NCI-H187 treated with DMSO at 0.1 percent for 48 hours (cell line): ENCODE measurements at places on chromosomes 16 and 17.

GRCh38 chr17:45314741-45315647, 1.8 kb downstream of the MAP3K14 start:
- DNase-seq, result no peak

DNA sequence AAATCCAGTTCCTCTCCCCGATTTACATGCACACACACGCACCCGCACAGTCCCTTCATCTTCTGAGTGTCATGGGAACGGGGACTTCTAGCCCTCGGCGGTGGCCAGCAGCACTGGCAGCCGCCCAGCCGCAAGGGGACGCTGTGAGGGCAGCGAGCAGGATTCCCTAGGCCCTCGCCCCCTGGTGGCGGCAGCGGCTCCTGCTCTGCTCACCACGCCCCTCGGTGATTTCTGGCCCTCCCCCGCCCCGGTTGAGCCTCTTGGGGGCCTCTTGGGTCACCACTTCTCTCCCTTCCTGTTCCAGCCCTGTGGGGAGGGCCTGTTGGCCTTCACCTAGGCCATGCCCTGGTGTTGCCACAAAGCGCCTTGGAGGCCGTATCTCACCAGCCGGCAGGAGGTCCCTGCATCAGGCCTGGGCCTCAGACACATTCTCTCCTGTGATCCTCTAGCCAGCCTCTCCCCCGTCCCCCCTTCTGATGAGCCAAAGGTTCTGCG, 75.2 kb upstream of the KSR1 start:
- no peak for DNase-seq

DNA sequence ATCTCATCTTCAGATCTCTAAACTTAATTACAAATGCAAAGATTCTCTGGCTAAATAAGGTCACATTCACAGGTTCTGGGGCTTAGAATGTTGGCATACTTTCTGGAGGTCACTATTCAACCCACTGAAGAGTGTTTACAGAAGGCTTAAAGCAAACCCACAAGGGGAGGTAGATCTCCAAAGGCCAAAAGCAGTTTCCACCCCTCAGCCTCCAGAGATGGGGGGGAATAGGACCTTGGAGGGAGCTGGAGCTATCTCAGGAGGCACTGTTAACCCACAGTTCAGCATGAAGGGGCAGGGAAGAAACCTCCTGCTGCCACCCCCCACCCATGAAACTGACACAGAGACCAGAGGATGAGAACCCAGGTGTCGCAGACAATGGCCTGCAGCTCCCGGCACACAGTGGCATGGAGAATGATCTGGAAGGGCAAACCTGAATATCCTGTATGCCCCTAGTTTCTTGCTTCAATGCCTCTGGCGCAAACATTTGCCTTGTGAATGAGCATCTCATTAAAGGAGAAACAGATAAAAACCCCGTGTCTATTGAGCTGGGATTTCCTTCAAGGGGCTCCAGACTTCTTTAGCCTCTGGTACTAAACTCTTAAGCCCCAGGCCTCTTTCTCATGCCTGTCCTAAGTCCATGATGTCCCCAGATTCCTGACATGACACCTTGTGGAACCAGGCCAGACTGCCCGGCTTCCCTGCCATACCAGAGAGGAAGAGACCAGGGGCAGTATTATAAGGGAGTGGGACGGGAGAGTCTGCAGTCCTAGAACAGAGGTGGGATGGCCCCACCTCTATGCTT, 103.1 kb upstream of the CDH5 start:
- DNase-seq, result no peak

DNA sequence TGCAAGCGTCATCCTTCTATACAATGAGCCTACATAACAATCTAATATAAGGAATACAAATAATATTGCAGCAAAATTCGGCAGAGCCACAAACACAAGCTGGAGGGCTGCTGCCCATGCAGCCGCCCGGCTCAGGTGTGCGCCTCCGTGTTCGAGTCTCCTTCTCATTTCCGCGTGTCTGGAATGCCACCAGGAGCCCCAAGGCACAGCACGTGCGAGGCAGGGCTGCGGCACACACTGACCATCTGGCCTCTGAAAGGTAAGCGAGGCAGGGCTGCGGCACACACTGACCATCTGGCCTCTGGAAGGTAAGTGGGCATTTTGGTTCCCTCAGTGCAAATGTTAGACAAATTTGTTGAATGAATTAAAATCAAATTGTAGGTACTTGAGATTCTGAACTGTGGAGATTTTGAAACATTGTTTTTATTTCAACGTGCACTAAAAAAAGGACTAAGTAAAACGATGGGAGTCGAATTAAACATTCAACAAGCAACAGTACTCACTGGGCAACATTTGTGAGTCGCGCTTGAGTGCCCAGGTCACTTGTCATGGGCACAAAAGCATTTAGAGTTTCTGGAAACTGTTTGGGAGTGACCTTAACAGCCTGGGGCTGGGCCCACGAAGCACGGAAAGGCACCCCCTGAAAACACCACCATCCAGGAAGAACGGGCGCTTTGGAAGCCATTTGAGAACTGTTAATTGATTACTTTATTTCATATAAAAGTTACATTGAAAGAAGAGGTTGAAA, 37.4 kb downstream of the ZDHHC7 start:
- no peak for DNase-seq

- DNase-seq, result no peak
Observed at GRCh38 chr17:61280338-61280737, 119.3 kb upstream of the TBX2 start.

GRCh38 chr17:63988741-63989621, 9.2 kb upstream of the PRR29 start:
- no peak for DNase-seq

DNA sequence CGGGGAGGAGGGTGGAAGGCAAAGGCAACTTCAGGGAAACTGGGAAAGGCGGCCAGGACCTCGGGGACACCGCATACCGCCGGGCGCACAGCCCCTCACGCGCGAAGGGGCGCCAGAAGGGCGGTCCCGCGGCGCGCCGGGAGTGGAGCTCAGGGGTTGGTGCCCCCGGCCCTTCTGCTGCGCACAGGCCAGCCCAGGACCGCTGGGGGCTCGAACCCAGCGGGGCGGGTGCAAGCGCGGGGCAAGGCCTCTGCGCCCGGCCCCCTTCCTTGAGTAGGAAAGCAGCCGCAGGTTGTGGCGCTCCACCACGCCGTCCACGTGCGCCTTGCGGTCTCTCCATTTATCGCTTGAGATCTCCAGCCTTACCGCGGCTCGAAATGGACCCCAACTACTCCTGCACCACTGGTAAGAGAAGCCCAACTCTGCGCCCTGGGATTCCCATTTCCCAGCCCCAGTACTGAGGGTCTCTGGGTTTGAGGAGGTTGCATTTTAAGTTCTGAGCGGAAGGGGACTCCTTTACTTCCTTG, 3.0 kb upstream of the MT1A start:
- no peak for DNase-seq

DNA sequence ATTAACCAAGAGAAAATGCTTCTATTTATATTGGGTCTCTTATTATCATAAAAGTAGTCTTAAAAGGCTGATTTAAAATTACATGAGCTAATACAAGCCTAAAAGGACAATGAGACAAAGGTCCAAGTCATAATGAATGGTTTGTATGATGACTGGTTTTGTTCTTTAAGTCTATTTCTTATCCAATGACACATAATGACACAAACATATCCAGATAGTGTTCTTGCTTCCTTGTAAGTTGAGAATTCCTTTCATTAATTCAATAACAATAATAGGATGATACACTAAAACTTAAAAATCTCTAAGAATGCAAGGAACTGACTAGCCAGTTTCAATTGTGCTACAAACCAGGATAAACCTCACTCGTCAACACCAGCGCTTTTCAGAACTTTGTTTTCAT, 244.1 kb downstream of the CEP112 start:
- DNase-seq, result no peak

- no peak for DNase-seq
Observed at GRCh38 chr17:49963626-49964302, 5.2 kb upstream of the DLX4 start.

- DNase-seq, result no peak
Observed at GRCh38 chr17:78940258-78940657, 15.1 kb upstream of the TIMP2 start.

- no peak for DNase-seq
Observed at GRCh38 chr17:65600518-65600917, 39.1 kb upstream of the AXIN2 start.

- DNase-seq, result no peak
Observed at GRCh38 chr16:21037736-21038135, 112.9 kb downstream of the DNAH3 start.

DNA sequence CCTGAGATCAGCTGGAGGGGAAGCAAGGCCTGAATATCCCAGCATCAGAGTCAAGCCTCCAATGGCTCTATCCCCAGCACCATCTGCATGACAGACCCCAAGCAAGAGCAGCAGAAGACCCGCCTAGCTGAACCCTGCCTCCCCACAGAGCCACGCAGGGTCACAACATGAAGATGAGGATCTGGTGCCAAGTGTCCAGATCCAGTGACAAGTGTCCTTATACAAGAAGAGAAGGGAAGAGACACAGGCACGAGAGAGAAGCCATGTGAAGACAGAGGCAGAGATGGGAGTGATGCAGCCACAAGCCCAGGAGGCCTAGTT, 28.9 kb downstream of the TNFRSF13B start:
- DNase-seq, result no peak

DNA sequence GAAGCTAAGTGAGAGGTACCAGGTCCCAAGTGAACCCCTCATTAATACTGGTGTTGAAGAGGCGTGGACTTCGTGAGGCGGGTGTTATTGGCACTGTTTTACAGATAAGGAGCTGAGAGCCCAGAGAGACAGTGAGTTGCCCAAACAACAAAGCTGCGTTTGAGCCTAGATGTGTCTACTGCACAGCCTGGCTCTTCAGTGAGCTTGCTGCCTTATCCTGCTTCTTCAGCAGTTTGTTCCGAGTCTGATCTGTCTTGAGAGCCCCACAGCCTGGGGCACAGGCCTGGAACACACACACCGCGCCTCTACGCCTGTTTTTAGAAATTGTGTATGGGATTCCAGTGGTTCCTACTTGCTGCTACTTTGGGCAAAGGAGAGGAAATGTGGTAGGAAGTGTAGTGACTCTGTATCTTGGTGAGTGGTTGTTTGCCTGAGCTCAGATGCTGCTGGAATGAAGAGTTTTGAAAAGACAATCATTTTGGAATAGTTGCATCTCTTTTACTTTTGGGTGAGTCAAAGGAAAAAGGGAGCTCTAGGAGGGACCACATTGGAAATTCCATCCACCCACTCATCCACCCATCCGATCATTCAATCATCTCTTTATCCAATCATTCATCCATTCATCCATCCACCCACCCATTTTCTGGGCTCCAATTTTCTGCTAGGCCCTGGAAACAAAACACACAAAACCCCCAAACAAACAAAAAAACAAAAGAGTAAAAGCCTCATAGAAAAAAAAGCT, 22.3 kb upstream of the PLCG2 start:
- no peak for DNase-seq

DNA sequence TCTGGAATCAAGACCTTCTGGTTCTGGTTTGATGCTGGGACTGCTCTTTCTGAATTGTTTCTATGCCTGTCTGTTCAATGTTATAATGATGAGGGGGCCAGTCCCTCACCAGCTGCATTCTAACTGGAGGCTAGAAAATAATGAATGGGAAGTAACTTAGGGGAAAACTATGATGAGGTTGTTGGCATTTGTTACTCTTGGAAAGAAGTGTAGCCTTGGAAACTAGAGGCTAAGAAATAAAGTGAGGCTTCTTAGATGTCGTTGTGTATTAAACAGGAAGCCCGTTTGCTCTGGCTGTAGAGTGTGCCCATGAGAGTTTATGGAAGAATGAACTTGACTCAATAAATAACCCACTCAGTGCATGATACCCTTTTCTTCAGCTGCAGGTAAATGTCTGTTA, 140.8 kb downstream of the PRKCA start:
- DNase-seq, result no peak

DNA sequence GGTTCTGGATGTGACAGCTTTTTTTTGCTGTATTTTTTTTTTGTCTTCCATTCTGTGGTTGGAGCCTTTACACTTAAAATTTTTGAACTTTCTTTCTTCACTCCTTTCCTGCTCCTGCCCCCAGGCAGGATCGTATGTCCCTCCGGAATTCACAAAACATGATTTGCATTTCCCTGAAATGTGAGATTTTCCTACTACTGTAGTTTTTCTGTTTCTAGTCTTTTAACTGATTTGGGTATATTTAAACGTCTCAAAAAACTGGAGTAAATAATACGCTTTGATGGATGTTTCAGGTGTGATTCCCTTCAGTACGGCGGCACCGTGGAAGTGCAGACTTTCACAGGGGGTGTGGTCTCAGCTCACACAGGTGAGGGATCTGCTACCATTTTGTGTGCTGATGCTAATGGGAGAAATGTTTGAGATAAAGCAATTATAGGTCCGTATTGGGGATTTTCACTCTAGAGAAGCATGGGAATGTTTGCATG, 686 bp downstream of the SRCAP start:
- DNase-seq, result no peak

DNA sequence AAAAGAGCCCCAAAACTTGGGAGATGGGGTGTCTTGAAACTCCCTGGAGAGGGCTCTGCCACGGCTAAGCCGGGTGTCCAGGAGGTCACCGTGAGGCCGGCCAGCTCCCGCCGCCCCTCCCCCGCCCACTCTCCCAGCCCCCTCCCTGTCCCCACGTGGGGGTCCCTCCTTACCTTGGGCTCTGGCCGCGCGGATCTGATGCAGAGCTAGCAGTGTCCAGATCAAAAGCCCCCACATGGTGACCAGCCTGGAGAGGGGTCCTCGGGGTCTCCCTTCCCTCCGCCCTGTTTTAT, 447 bp downstream of the SDK2 start:
- no peak for DNase-seq

GRCh38 chr16:17277981-17278381, 192.8 kb downstream of the XYLT1 start:
- no peak for DNase-seq

GRCh38 chr17:73430165-73430680, 118.4 kb upstream of the CDC42EP4 start:
- DNase-seq, result no peak

DNA sequence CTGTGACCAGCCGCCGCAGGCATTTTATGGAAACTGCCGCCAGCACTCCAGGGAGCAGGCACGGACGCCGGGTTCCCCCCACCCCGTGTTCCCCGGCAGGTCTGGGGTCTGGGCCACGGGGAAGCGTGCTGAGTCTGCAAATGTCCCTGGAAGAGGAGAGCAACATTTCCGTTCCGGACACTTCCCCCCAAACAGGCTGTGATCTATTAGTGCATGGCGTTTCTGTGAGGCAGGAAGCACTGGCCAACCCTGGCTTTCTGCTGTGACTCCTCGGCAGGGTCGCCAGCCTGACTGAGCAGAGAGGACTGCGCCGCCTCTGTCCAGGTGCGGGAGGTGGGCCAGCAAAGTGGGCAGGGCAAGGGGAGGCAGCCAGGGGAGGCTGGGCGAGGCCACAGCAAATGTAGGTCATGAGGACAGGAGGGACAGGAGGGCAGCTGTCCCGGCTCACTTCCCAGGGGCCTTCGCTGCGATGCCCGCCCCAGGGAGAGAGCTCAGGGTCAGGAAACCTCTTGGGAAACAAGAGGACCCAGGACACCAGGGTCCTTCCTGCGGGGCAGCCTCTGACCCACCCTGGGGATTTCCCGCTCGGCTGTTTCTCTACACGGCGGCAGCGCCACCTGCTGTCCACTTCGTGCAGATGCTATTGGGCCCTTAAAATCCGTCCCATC, 9.5 kb downstream of the FOXF1 start:
- no peak for DNase-seq
